PC-3 (cell line): ENCODE measurements at places on chromosomes 4 and X. TPM values are rescaled to one million over a fixed set of nuclear protein-coding genes. Genes with fewer than 3 reads are reported as not detected.

DNA sequence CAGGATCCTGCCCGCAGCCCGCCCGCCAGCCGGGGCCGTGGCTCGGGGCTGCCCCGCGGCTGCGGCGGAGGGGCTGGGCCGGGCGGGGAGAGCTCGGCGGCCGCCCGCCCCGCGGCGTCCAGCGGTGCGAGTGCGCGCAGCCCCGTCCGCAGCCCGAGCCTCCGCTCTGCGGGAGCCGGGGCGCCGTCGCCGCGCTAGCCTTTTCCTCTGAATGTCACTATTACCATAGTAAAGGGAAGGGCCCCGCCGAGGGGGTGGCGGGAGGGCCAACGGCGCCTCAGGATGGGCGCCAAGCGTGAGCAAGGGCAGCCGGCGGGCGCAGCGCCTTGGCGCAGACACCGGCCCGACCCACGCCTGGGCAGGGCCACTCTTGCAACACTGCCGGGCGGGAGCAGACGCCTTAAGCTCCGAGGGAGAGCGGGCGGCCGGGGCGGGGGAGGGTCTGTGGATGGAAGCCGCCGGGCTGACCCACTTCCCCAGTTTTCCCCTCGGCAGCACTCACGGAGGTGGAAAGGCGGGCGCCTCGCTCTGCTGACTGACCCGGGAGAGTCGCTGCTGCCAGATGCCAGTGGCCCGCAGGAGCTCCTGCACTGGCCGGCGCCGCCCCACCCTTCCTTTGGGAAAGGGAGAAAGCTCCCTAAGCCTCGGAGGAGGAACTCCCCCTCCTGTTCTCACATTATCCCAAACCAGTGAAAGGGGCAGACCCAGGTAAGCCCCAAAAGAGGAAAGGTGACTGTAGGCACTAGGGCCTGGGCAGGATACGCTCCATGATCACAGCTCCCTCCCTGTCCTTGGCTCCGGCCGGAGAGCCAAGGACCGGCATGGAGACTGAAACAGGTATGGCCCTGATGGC, 329.4 kb downstream of the HNRNPD start:
- peak; percentile 19 for DNase-seq

DNA sequence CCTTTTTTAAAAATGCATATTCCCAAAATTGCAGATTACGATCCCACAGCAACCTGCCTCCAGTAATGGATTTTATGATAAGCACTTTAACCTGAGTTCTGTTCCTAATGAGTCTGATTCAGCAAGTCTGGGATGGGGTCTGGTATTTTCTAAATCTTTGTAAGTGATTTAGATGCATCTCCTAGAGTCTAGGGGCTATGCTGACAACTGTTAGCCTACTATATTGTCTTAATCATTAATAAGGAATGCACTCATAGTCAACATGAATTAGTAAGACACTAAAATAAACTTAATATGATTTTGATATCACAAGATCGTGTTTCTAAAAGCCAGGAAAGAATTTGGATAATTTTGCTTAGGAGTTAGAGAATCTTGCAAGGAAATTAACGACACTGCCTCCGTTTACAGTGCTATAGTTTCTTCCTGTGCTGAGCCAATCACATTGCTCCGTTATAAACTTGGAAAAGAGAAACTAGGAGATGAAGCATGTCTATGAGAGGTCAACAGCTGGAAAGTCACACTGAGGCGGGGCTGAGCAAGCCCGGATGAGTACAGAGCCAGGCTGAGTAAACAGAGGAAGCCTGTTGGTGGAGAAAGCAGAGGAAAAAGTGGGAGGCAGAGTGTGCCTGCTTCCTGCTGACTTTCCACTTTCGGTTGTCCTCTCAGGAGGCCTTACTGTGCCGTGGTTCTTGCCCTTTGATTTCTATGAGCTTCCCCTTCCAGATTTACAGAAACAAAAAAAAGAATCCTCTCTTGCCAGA, 5.4 kb downstream of the SCARB2 start:
- DNase-seq, result peak; percentile 72

- no peak for DNase-seq
Observed at GRCh38 chr4:176981551-176981950, 188.8 kb upstream of the VEGFC start.

DNA sequence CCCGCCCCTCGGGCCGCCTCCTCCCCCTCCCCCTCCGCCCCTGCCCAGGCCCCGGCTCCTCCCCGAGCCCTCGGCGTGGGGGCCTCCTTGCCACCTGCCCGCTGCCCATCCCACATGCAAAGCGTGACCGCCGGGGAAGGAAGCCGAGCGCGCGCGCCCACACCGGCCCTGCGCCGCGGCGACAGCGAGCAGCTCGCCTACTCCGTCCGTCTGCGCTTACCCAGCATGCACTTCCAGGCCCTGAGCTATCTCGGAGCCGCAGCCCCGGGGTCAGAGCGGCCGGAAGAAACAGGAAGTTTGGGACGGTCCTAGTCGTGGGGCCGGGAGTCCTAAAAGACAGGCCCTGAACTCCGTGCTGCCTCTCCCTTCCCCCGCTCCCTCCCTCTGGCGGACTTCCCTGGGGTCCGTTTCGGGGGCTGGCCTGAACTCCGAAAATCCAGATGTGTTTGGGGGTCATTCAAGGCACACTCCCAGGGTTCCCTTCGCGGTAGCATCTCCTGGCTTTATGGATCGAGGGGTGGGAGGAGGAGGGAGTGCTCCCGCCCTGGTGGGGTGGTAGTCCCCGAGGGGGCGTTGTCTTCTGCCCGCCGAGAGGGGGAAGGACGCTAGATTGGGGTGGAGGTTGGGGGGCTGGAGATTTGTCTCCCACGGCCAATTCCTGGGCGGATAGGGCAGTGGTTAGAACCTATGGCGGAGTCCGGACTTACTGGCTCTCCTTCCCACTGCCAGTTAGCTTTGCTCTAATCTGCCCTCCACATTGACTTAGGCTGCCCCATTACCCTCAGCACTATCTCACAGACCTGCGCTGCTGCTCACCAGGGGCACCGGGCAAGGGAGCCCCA, 25.0 kb upstream of the BCORL1 start:
- DNase-seq, result peak; percentile 11

DNA sequence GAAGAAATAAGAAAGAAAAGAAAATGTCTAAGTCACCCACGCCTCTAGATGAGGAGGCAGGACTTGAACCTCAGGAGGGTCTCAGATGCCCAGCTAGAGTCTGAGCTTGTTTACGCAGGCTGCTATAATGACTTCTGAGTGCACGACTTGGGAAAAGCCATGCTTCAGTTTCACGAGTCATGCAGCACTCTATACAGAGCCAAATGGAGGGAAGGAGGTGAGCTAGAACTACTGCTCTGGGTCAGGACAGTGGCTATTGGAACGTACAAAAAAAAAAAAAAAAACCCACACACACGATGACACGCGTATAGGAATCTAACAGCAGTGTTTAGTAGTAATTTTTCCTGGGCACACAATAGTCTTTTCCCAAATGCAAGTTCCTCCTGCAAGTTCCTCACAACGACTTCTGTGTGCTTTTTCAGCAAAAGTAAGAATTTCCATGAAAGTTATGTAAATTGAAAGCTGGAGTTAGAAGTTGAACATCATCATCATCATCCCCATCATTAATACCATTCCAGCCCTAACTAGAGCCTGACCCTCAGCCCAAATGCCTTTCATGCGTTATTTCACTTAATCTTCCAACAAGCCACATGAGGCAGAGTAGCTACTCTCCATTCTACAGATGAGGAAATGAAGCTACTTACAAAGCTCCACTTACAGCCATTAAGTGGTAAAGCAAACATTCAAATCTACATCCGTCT, 36.6 kb downstream of the IRF2 start:
- DNase-seq, result no peak

The PRR32 gene
- not detected in 2 replicates for total RNA-seq

GRCh38 chrX:151714362-151714761, 1.5 kb upstream of the FATE1 start:
- no peak for DNase-seq

The SPARCL1 gene
- not detected in 2 replicates for total RNA-seq

GRCh38 chrX:8579602-8580001, 115.0 kb downstream of the VCX3B start:
- DNase-seq, result peak; percentile 10

DNA sequence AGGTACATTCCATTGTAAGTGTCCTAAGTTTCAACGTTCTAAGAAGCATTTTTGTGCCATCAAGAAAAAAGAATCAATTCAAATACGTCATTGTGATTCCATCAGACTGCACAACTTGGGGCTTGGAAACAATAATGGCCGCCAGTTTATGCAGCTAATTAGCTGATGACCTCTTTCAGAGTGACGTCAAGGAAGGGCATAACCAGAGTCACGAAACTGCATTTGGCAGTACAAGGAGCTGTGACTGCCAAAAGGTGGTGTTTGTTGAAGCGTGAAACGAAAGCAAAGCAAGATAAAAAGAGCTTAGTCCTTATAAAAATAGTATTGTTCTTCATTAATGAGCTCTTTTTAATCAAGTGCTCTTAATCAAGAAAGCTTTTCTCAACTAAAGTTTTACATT, 81.1 kb upstream of the SH3RF1 start:
- no peak for DNase-seq

The SCML2 gene
- total RNA-seq, result 3.5 and 4.8 TPM in 2 replicates

DNA sequence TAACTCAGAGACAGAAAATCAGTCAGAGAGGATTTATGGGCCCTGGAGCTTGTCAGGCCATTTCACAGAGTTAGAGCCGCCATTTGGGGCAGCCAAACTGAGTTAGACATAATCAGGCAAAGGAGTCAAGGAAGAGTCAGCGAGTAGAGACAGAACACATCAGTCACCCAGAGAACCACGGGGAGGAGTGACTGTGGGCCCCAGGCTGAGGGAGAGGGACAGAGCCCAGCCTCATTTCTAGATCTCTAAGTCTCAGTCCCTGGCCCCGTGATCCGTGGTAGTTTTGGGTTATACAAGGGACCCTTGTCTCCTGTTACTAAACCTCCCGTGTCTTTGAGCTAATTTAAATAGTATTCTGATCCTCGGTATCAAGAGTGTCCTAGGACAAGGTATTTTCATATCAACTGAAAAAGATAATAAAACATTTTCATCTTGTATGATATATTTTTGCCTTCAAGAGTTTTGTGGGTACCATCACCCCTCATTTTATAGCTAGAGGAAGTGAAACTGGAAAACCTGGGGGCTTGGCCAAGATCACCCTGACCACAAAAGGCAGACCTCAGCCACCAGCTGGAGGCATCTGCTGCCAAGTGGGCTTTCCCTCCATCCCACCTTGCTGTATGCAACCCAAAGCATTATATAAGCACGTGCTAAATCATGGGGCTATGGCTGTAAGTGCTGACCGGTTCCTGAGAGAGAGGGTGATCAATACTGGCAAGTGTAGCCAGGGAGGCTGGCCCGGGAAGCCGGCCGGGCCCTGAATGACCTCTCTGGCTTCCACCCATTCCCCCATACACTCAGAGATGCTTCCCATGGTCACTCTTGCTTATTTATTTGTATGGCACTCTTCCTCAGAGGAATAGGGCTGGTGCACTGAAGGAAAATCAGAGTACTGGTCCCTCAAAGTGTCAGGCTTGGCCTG, 204.1 kb downstream of the BCOR start:
- DNase-seq, result no peak

DNA sequence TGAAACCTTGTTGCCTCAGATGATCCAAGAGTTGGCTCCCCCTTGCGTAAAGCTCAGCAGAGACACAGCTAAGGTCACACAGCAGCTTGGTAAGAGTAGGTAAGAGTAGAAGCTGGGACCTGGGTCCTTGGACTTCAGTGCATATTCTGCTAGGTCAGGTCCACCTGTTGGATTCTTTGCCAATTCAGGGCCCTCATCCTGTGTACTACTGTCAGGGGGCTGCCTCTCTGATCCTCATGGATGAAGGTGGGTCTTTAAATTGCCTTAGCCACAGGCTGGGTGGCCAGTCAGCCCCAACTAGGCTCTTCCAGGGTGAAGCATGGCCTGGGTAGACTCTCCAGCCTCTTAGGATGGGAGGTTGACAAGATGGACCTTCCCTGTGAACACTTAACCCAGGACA, 155.8 kb downstream of the AMMECR1 start:
- no peak for DNase-seq

The SMC1A gene
- 47.6 and 48.1 TPM in 2 replicates for total RNA-seq

GRCh38 chrX:136030303-136031191, 45.3 kb downstream of the SLC9A6 start:
- no peak for DNase-seq

DNA sequence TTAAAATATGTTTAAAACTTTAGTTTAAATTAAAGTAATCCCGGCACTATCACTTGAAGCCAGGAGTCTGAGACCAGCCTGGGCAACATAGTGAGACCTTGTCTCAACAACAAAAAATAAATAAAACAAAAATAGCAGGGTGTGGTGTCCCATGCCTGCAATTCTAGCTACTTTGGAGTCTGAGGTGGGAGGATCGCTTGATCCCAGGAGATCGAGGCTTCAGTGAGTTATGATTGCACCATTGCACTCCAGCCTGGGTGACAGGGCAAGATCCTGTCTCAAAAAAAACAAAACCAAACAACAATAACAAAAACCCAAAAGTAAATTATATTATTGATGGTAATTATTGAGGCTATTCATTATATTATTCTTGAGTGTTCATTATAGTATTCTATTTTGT, 9.9 kb upstream of the PDLIM5 start:
- DNase-seq, result no peak

The PABPC4L gene
- 0.47 and 1.2 TPM in 2 replicates for total RNA-seq

DNA sequence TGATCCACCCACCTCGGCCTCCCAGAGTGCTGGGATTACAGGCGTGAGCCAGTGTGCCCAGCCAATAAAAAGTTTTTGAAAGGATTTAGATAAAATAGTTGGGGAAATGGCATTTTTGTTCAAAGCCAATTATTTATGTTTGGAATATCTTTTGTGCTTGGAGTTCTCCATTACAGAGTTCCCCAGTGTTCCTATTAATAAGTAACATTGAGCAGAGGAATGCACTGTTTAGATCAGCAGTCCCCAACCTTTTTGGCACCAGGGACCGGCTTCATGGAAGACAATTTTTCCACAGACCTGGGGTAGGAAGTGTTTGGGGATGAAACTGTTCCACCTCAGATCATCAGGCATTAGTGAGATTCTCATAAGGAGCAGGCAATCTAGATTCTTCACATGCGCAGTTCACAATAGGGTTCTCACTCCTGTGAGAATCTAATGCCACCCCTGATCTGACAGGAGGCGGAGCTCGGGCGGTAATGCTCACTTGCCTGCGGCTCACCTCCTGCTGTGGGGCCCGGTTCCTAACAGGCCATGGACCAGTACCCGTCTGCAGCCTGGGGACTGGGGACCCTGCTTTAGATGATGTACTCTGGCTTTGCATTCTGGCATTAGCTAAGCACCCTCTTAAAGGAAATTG, 8.3 kb downstream of the PKD2 start:
- no peak for DNase-seq

GRCh38 chrX:150410513-150410912, 47.4 kb downstream of the MAMLD1 start:
- no peak for DNase-seq

The GUCY1A1 gene
- total RNA-seq, result 9.2 and 9.3 TPM in 2 replicates

- DNase-seq, result no peak
Observed at GRCh38 chr4:149518471-149518870, 297.2 kb downstream of the IQCM start.
